ENCODE measurements at places on chromosomes 3 and 15.

- no peak for DNase-seq
Measured at GRCh38 chr3:28243424-28244106, 2.1 kb downstream of the CMC1 start.

- DNase-seq = no peak
Measured at GRCh38 chr3:135889443-135889842, 76.1 kb upstream of the PPP2R3A start.

- no peak for DNase-seq
Measured at GRCh38 chr3:166433060-166433459, 595.8 kb upstream of the BCHE start.

DNA sequence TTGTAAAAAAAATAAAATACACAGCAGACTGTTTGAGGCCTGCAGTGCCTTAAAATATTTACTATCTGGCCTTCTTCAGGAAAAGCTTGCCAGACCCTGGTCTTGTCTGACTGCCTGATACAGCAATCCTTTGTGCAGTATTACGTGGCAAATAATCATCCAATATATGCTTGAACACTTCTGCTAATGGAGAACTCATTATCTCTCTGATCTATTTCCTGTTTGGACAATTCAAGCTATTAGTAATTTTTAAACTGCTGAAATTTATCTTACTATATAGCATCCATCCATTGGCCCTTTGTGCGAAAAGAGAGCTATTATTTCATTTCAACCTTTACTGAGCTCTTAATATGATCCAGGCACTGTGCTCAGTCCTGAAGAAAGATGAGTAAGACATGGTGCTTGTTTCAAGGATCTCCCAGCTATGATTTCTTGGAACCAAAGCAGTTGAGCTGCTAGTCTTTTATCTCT lies 15.9 kb downstream of the ATG7 start:
- no peak for DNase-seq

- no peak for DNase-seq
Measured at GRCh38 chr3:29494305-29495036, 213.6 kb downstream of the RBMS3 start.

DNA sequence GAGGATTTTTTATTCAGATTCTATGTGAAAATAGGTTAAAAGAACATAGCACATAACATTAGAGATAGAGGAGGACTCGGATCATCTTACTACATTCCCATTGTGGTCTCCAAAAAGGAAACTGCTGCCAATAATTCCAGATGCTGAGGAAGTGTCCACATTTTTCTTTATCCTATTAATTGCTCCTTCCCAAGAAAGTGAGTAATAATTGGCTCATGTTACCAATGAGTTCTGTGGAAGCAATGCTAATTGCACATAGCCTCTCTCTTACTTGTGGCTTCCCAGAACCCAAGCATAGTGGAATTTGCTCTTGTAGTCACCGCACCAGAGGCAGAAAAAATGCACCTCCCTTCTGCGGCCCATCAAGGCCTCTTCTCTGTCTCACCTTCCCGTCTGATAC lies 208.4 kb downstream of the PLOD2 start:
- DNase-seq = no peak

GRCh38 chr3:172296975-172297332 lies 151.3 kb downstream of the GHSR start:
- DNase-seq = no peak

DNA sequence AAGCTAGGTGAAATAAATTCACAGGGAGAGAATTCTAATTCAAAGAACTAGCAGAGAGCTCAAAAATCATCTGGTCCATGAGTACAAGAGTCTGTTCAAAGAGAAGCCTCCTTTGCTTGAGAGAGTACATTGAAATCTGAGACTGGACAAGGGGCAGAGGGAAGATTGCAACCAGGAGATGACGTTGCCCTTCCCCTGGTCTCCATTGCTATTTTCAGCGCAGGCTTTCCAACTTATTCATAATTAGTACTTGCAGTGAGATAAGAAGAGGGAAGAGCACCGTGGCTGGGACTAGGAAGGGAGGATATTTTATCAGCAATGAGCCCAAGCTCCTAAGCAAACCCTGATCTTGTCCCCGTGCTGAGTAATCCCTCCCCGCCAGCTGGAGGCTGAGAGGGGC lies 251.8 kb upstream of the RORA start:
- peak; percentile 4 for DNase-seq

DNA sequence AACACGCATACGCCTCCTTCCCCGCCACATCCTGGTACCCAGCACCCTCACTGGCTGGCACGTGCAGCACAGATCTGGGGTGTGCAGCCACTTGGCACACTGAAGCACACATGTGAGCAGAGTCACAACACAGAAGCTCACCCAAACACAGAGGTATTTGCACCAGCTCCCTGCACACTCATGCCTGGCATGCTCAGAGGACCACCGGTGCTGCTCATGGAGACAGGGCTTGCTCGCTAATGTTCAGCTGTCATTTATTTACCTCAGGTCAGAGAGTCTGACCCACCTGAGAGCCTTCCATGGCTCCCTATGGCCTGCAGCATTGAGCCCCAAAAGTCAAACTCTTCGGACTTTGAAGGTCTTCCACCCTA lies 70.4 kb downstream of the ADAMTS7 start:
- DNase-seq = no peak
